ENCODE measurements at places on chromosomes 7 and 10. TPM values are rescaled to one million over a fixed set of nuclear protein-coding genes. Genes with fewer than 3 reads are reported as not detected.

- DNase-seq = no peak
Measured at GRCh38 chr10:116522803-116523381, 22.8 kb upstream of the PNLIP start.

DNA sequence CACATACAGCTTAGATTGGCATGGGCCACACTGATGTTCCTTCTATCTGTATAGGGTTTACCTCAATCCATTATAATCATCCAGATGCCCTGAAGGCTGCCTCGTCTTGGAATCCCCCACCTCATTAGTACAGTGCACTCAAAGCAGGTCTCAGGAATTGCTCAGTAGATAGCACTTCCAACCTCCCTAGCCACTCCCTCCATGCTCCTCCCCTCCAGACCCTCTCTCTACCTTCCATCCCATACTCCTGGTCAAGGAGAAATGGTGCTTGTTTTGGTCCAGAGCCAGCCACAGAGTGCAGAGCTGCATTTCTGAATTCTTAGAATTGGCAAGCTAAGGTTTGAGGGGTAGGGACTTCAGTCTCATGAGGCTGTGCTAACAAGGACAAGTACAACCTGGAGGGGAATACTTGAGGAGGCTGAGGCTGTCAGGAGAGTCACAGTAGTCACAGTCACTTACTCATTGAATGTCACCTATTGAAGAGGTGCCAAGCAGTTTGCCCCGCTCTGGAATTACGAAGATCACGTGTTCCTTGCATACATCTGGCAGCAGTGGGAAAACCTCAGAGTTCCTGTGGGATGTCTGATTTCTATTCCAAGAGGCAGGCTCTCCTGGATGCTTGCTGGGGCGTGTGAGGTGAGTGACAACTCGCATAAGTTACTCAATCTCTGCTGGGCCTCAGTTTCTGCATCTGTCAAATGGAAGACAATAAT, 60.7 kb upstream of the ZNF746 start:
- no peak for DNase-seq

DNA sequence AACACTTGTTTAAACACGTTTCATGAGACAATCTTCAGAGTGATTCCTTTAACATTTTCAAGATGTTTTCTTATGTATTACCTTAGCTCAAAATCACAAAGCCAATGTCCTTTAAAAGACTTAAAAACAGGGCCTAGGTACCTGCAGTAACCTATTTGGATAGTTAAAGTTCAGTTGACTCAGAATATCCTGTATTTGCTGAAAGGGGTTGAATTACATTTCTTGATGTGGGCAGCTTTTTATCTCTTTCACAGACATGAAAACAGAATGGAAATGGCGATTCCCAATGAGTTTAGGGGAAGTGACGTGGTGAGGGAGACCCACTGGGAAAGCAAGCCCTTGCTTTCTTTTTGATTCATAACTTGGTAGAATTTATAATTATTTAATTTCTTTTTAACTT, 324.4 kb upstream of the AOAH start:
- no peak for DNase-seq

DNA sequence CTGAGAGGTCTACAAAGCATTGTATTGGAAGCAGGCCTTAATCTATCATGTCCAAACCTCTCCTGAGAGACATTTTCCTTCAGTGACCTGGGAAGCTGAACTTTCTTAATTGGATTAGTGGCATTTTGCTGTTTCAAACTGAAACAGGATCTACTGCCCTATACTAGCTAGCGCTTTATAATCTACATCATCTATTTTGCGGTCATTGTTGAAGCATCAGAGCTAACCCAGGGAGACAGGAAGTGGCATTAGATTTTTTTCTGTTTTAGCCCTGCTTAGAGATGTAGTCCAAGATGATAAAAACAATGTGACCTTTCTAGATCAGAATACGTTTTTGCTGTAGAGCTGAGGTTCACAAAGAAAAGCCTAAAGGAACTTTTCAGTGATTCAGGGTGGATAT, 147.4 kb upstream of the AGR3 start:
- no peak for DNase-seq

DNA sequence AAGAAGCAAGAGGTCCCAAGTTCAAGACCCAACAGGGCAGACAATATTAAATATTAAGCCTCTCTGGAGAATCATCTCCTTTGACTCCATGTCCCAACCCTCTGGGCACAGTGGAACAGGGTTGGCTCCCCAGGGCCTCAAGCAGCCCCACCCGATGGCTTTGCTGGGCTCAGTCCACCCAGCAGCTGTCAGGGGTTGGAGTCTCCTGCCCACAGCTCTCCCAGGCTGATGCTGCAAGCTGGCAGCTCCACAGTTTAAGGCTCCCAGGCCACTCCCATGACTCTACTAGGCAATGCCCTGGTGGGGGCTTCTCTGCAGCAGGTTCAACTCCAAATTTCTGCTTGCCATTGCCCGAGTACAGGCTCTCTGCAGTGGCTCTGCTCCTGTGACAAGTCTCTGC, 55.1 kb downstream of the LARP4B start:
- DNase-seq = no peak

DNA sequence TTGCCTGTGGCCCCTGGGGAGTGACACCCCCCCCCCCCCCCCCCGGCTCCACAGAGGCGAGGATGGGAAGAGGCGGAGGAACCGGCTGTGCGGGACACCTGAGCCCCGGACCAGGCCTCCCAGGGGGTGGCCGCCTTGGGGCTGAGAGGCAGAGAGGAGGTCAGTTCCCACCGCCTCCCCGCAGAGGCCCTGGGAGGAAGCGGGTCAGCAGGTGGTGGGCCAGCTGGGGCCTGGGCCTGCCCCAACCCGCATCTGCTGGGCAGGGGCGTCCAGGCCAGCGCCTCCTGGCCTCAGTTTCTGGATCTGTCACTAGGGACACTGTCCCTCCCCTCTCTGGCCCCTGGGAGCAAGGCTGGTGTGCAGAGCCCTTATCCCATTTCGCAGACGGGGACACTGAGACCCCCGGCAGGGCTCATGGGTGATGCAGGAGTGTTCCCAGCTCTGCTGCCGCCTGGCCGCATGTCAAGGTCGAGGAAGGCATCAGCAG, 14.6 kb upstream of the LFNG start:
- DNase-seq = no peak

- no peak for DNase-seq
Measured at GRCh38 chr7:27723085-27723484, 16.9 kb upstream of the TAX1BP1 start.

GRCh38 chr7:157010588-157011332, at the start of gene MNX1:
TSS of gene MNX1 (minus strand) at chr7:157010663. CDS start at chr7:157010350, 313 bp downstream.
- DNase-seq = no peak

- DNase-seq = no peak
Measured at GRCh38 chr7:123847868-123848267, 2.9 kb downstream of the HYAL4 start.

DNA sequence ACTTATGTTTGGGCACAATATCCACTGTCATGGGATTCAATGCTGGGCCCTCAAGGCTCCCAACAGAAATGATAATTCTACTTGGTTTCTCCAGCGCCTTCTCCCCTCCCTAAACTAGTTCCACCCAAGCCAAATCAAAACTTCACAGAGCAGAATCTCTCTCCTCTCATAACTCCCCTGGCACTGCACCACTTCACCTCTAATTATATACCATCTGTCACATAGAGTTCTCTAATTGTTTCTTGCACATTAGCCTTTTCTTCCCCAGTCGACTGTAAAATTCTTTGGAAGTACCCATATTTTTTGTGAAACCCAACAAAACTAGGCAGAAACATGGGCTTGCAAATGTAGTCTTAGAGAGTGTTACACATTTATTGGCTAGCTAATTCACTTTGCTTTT, 8.1 kb downstream of the SGMS1 start:
- no peak for DNase-seq

DNA sequence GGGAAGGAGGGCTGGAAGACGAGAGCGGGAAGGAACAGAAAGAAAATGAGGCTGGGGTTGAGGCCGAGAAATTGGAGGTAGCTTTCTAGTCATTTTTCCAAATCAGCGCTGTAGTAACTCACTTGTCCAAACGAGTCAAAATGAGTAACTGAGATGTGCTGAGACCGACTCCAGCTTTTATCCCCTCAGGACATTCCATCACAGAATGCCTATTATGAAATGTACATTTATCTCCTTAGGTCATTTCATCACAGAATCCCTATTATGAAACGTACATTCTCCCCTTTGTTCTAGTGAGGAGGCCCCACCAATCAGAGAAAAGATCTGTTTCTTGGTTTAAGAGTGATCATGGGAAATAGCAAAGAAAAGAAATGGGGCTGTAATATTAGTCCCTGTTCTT, 55.7 kb upstream of the AMPH start:
- DNase-seq = no peak

DNA sequence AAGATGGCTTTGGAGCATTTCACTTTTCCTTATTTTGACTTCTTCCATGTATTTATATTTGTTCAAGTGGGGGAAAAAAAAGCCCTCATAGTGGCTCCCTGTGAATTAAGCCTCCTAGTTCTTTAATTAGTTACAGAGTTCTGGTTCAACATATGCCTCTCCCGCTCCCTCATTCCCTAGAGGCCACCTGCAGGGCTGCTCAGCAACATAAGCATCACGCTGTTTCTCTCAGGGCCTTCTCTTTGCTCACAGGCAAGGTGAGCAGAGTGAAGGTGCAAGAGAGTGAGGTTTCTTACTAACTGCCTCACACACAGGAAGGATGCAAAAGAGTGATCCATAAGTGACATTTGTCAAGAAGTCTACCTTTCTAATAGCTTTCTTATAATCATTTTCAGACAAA, 196.7 kb downstream of the SEMA3E start:
- no peak for DNase-seq

- DNase-seq = peak; percentile 84
Measured at GRCh38 chr10:6144406-6145165, 55.8 kb downstream of the RBM17 start.

DNA sequence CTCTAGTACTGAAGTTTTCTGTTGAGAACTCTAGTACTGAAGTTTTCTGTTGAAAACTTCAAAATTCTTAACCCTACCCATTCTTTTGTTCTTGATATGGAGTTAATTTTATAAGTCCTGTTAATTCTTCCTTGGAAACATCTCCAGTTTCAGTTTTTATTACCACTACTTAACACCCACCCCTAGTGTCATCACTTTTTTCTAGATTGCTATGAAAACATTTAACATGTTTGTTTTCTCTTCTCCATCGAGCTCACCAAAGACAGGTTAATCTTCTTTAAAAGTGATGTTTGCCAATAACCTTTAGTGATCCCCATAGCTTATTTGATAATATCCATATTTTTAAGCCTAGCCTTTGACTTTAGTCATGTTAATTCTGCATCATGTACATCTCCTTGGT, 147.9 kb downstream of the PPP1R9A start:
- DNase-seq = no peak

DNA sequence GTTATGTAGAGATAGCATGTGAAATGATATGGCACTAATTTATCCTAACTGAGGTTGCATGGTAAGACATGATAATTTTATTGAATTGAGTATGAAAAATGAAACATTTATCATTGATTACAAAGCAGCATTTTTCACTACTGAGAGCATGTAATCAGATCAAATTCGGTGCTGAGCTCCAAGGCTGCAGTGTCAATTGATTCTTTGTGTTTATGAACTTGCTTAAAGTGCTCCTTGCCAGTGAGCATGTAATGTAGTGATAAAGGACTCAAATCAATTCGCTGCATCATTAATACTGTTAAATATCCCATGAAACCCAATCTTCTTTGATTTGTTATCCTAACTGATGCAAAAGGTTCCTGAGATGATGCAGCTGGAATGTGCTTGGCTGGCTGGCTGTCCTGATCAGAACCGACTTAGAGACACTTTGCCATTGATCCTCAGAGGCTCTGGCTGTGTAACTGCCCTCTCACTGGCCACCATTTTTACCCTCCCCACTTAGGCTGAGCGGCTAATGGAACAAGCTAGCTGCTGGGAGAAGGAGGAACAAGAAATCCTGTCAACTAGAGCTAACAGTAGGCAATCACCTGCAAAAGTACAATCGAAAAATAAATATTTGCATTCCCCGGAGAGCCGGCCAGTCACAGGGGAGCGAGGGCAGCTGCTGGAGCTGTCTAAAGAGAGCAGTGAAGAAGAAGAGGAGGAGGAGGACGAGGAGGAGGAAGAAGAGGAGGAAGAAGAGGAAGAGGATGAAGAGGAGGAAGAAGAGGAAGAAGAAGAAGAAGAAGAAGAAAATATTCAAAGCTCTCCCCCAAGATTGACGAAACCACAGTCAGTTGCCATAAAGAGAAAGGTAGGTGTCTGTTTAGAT, 89.8 kb upstream of the SAMD8 start:
- DNase-seq = no peak

- DNase-seq = no peak
Measured at GRCh38 chr10:104483582-104483981, 129.9 kb downstream of the CFAP58 start.

DNA sequence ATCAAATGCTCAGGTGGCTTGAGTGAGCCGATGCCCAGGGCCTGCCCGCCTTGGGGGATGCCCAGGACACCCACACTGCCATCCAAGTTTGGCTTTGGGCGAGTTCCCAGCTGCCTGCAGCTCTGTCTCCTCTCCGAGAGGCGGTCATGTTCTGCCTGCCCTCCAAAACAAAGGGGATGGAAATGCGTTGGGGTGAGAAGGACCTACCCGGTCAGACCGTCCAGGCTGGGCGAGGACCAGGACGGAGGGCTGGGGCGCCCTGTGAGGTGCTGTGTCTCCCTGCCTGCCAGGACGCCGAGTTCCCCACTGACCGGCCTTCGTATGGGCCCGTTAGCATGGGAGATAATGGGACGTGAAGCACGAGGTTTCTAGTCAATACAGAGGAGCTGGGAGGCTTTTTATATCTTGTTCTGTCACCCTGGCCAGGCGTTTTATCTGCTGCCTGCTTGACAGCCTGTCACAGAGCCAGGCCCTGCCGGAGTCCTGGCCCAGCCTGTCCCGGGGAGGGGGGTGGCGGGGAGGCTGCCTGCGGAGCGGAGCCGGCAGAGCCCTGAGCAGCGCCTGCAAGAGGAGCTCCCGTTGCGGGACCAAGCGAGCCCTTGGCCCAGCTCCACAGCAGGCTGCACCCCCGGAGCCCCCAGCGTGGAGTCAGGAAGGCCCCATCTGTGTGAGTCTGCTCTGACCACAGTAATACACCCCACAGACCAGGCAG, 22.0 kb upstream of the ELFN1 start:
- DNase-seq = peak; percentile 54

- DNase-seq = no peak
Measured at GRCh38 chr7:136692221-136692620, 176.2 kb upstream of the CHRM2 start.

Gene MYL7
- total RNA-seq = 3.6 TPM

Gene ZRANB1
- 17.7 TPM for total RNA-seq

Gene PPP2R2D
- total RNA-seq = 32.8 TPM

Gene VIPR2
- total RNA-seq = 3.1 TPM

Gene DEPP1
- total RNA-seq = 0.67 TPM

All from H1 (cell line).